Stimulated activated CD8-positive, alpha-beta memory T cell treated with anti-CD3 and anti-CD28 coated beads, Interleukin-7, amount 100 ng/mL, for 1 hour (primary cell): ENCODE measurements at places on chromosomes 1 and 21.
A peak's percentile ranks its signal among the peaks of the same experiment; 100 is the strongest.

GRCh38 chr1:10434590-10434989 is 4.4 kb downstream of the CENPS start:
- no peak for DNase-seq

- no peak for DNase-seq
Observed at GRCh38 chr1:108897865-108898720, 21.3 kb downstream of the GPSM2 start.

DNA sequence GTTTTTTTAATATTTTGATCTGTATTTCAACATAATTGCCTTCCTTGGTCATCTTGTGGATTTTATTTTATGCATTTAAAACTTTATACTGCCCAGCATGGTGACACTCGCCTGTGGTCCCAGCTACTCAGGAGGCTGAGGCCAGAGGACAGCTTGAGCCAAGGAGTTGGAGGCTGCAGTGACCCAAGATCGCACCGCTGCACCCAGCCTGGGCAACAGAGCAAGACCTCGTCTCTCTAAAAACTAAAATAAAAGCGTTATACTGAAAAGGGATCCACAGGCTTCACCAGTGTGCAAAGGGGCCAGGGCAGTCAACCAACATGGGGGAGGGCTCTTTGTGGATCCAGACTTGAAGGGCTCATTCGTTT is 1.4 kb downstream of the NID1 start:
- no peak for DNase-seq

- DNase-seq = peak; percentile 21
Observed at GRCh38 chr1:23098463-23099170, 70.0 kb downstream of the LUZP1 start.

GRCh38 chr1:168565825-168566224 is 10.6 kb upstream of the XCL1 start:
- no peak for DNase-seq

- DNase-seq = no peak
Observed at GRCh38 chr1:95039360-95040031, 33.3 kb downstream of the ALG14 start.

DNA sequence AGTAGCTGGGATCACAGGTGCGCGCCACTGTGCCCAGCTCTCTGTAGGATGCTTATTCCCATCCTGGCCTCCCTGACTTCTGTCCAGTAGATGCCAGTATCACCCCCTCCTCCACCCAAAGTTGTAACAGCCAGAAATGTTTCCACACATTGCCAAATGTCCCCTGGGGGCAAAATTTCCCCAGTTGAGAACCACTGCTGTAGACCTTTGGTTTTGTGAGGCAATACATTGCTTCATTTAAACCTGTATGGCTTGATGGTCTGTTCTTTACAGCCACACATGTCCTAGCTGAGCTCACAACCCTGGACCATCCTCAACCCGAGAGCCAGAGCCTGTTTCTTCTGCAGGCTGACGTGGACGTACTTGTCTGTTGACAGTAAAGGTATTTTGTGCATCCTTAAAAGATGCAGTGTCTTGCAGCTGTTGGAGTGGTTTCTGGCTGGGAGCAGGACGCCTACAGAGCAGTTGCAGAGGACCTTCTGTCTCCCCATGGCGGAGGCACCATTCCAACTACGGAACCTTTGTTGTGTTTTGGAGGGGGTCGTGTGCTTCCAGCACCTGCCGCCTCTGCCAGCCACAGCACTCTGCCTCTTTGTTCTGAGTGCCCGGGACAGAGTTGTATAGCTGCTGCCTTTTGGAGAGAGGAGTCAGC is 26.6 kb downstream of the DOP1B start:
- no peak for DNase-seq

DNA sequence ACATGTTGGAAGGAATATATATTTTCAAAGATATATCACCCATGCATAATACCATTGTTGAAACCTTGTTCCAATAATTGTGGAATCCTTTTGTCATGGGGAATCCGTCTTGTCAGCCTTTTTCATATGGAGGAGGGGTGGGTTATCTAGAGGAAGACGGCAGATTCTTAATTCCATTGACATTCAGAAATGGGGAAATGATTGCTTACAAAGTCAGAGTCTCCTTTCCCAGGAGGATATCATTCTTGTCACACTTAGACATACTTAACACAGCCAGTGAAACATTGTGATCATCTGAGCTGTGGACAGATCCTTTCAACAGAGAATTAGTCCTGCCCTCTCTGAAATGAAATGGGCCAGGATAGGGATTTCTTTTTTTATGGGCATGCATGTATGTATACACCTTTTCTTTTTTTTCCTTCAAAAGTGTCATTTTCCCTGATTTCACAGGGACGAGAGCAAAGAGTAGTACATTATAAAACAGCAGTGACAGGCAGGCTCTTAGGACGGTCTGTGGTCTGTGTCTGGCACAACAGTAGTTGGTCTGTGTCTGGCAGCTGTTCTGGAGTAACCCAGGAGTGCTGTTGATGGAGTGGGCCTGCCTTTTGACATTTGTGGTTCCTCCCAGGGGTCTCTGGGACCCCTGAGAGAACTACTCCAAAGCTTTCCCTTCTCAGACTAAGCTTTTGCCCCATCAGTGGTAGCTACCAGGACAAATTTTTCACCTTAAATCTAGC is 50.1 kb downstream of the VPS13D start:
- no peak for DNase-seq

GRCh38 chr1:3672971-3673361 is 20.6 kb downstream of the TP73 start:
- DNase-seq = no peak

- no peak for DNase-seq
Observed at GRCh38 chr1:208071435-208072031, 160.6 kb upstream of the CD34 start.

DNA sequence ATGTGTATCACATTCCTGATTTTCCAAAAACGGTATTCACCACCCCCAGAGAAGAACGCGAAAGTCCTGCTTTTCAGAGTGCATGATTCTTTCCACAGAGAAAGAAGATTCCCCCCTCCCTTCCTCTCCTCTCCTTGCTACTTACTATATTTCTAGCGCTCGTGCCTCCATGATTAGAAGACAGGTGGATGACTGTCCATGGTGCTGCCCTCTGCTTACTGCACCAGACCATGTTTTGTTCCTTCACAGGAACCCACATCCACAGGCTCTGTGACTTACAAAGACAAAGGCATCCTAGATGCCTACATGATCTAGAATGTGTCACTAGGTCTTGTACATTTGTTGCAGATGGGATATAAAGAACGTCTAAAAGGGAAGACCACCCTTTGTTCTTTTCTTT is 49.1 kb upstream of the ZNF648 start:
- no peak for DNase-seq
